Cortex of kidney (tissue), 1 donor: ENCODE measurements at places on chromosomes 13 and 19.

- DNase-seq, result no peak
These were observed 128.2 kb downstream of the MZT1 start for GRCh38 chr13:72599178-72599743.

DNA sequence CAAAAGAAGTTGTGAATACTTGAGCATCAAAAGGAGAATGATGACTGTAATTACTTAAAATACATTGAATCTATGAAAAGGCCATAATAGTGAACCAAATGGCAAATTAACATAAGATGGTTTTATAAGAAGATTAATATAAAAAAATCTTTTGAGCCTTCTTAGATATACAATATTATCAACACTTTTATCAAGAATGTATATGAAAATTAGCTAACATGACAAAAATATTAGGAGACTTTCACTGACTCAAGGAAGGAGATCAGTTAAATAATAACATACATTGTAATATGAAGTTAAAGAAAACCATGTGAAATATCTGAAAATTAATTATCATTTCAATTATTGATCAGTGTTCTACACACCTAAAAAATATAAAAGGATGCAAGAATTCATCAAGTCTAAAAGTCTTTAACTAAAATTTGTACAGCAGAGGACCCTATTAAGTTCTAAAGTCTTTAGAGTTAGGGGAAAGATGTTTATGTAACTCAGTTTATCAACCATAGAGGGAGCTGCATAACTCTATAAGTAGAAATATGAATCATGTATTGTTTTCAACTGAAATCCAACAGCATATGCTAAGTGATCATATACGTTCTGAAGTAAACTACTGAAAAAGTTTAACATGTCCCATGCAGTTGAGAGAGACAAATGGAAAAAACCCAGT is 756.1 kb upstream of the MIR17HG start:
- DNase-seq, result no peak

- DNase-seq, result no peak
These were observed at the start of gene NR2F6 for GRCh38 chr19:17245535-17245984. Gene NR2F6 (minus strand): TSS chr19:17245919. CDS start chr19:17245220, 699 bp downstream.

GRCh38 chr13:108376308-108376707 is 106.8 kb downstream of the TNFSF13B start:
- no peak for DNase-seq

GRCh38 chr19:55258476-55258827 is 365 bp downstream of the PPP6R1 start:
- no peak for DNase-seq

- DNase-seq, result no peak
These were observed 207.3 kb downstream of the DLEU7 start for GRCh38 chr13:50636007-50636704.

DNA sequence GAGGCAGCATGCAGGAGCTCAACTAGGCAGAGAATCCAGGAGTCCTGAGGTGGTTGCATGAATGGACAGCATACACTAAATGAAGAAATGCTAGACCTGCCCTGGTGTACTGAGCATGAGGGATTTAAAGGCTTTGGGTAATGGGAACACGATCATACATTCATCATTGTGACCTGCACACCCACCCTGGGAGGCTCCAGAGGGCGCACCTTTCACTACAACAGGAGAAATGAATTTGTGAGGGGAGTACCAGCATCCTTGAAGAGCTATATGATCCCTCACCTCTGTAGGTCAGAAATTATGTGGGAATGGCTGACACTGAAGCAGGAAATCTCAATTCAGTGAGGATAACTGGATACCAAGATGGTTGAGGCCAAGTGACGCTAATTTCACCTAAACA is 8.9 kb downstream of the KLK2 start:
- DNase-seq, result no peak

- DNase-seq, result no peak
These were observed 172.2 kb downstream of the OLFM4 start for GRCh38 chr13:53200498-53201453.

GRCh38 chr13:81664872-81665271 is 1323.9 kb upstream of the SPRY2 start:
- no peak for DNase-seq

DNA sequence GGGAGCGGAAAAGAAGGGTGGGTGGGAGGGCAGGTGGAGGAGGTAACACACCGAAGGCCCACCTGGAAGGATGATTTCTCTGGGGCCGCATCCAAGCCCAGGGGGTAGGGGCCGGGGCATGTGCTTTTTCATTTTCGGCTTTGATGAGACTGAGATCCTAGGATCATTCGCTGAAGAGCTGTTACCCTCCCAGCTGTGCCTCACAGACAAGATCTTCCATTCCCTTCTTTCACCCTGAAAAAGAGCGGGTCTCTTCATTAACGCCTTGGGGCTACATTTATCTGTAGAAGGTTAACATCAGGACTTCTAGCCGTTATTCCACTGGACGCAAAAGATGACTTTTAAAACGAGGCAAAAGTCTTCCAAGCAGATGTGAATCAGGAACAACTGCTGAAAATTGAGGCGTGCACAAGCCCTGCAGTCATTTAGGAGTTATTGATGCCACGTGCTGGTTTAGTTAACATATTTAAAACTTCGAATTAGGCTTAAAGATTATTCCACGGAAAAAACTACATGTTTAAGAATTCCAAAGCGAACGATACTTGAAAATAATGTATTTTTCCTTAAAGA is 1.1 kb downstream of the LMO7 start:
- no peak for DNase-seq

- DNase-seq, result no peak
These were observed 2.1 kb upstream of the PNPLA6 start for GRCh38 chr19:7533281-7533885.

GRCh38 chr19:49393881-49394280 is 5.8 kb downstream of the KASH5 start:
- DNase-seq, result no peak

DNA sequence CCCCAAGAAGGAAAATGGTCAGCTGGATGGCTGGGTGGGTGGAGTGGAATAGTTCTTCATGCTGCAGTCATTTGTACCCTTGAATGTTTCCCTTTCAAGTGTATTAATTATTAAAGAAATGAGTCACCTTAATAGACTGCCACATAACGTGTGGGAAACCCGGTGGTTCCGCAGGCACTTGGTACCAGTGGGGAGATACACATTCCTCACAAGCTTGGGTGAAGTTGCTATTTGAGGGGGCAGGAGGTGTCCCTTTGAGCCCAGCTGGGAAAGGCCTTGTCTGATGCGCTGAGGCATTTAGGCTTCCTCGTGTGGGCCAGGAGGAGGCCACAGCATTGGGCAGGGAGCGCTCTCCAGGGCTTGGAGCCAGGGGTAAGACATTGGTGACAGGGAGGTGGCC is 57.7 kb downstream of the ATP8A2 start:
- DNase-seq, result no peak

- DNase-seq, result no peak
These were observed 209.9 kb downstream of the COL4A1 start for GRCh38 chr13:110097013-110097412.

- DNase-seq, result no peak
These were observed 23.6 kb downstream of the LYL1 start for GRCh38 chr19:13078897-13079541.

DNA sequence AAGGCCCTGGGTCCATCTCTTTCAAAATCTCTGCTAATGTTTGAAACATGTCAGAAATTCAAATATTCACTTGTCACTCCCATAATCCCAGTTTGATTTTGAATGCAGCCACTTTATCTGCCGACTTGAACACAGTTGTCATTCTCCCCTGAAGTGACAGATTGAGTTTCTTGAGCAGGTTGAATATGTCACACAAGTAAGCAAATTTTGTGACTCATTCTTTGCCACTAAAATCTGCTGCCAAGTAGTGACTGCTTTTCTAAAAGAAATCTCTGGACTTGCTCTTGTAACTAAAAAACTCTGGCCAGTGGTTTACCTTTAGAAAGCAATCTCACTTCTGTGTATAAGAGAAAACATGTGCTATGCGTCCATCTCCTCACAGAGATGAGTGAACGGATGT is 357.1 kb downstream of the LMO7 start:
- DNase-seq, result no peak

DNA sequence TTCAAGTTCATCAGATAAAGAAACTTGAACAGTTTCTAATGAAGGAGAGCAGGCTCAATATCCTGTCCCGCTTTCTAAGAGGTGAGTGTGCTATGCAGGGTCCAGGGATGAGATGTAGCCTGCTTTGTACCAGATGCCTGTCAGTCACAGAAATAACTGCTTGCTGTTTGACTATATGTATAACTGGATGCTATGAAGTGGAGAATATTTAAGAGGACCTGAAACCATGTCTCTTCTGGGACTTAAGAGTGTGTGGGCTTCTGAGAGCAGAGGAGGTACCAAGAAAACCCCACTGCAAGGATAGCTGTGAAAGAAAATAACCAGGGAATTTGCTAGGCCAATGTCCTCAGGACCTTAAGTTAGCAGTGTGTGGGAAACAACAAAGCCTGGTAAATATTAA is 246.3 kb upstream of the RFC3 start:
- no peak for DNase-seq

DNA sequence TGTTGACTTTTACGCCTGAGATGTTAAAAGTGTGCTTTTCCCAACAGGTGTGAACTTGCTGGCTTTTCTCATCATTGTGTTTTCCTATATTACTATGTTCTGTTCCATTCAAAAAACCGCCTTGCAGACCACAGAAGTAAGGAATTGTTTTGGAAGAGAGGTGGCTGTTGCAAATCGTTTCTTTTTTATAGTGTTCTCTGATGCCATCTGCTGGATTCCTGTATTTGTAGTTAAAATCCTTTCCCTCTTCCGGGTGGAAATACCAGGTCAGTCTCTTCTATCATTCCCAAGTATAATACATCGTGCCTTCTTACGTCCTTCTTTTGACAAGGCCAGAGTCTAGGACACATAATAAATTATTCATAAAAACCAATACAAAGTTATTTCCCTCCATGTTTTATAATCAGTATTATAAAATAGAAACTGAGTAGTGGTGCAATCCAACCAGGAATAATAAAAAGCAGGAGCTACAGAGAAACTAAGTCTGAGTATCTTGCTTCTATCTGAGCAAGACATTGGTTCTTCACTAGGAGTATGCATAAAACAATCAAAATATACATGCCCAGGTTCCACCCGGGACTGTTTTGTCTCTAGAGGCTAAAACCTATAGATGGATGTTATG is 57.9 kb downstream of the RXFP2 start:
- DNase-seq, result no peak

DNA sequence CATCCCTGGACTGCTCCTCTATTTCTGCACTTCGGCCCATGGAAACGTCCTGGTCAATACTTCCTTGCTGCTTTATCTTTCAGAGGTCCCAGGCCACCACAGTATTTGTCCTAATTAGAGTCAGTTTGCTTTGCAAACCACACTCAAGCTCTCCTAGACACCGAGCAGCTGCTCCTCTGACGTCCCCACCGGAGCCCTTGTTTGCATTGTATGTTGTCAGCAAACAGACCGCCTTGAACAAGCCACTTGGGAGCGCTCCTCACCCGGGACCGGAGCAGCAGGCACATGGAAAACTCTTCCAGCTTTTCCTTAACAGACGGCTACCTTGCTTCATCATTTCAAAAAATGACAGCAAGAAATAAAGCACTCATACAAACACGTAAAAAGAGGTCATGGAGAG is 51.5 kb upstream of the GTF3A start:
- no peak for DNase-seq

DNA sequence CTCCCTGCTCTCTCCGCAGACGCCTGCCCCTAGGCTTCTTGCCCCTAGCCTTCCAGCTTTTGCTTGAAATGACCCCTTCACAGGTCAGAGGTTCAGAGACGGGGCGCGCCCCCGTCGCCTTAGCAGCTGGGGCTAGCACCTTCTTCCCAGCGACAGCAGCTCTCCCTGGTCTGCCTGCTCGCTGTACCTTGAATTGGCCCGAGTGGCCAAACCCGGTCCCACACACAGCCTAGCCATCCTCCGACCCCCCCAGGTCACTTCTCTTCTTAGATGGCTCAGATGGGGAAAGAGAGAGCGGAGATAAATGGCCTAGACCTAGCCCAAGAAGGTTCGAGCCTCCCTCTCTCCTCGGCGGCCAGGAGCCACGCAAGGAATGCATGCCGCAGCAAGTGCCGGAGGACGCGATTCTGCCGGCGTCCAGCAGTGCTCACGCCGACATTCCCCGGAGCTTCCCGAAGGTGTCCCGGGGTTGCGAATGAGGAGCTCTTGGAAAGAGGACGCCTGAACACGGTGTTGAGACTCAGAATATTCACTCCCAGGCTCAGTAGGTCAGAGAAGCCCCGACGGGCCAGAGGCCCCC is 1.3 kb downstream of the CDX2 start:
- no peak for DNase-seq

- DNase-seq, result no peak
These were observed 2700.2 kb downstream of the PCDH9 start for GRCh38 chr13:64529874-64530485.

- DNase-seq, result no peak
These were observed at the start of gene RGS9BP for GRCh38 chr19:32675720-32676185. Gene RGS9BP (plus strand): TSS chr19:32675848. CDS start chr19:32676264, 416 bp downstream.

DNA sequence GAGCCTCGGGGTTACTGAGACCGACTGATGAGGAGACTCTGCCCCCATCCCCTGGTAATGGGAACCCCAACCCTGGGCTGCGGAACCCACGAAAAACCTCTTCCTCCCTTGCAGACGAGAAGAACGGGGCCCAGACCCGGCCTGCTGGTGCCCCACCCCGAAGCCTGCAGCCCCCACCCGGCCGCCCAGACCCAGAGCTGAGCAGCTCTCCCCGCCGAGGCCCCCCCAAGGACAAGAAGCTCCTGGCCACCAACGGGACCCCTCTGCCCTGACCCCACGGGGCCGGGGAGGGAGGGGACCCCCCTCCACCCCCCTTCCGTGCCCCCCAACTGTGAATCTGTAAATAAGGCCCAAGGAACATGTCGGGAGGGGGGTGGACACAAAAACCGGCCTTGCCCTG is 13.3 kb downstream of the TMEM150B start:
- DNase-seq, result no peak

DNA sequence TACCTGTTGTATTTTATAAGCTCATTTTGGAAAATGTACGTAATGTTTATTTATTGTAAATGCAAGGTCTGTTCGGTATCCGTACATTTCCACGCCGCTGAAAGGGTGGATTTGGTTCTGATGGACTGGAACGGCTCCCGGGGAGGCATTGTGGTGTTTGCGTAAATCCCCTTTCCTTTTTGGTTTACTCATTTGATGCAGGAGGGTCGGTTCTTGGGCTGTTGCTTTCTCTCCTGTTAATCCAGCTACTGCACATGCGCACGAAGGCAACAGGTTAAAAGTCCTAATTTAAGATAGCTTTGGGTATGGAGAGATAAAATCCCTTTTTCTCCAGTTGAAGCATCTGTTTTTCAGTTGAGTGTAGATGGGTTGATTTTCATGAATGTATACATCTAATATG is 224.4 kb downstream of the TM9SF2 start:
- no peak for DNase-seq

- no peak for DNase-seq
These were observed 122.0 kb downstream of the SIPA1L3 start for GRCh38 chr19:38028913-38029510.
